Suppressor macrophage (primary cell): ENCODE measurements at places on chromosomes 3 and 15.
A peak's percentile ranks its signal among the peaks of the same experiment; 100 is the strongest.

GRCh38 chr15:84725001-84725491 lies 9.1 kb upstream of the SEC11A start:
- peak; percentile 84 for DNase-seq

DNA sequence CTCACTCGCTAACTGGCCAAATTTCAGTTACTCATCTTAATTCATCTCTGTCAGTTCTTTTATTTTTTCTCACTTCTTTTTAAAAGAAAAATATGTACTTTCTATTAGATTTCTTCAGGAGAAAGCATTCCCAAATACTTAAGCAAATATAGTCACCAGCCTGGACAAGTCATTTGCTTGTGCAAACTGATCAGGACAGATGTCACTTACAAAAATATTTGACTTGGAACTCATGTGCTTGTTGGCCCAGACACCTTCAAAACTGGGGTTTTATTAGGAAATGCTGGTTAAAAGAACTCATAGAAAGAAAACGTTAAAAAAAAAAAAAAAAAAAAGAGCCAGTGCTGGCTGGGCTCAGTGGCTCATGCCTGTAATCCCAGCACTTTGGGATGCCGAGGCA lies 31.3 kb upstream of the FOXP1 start:
- DNase-seq: no peak

- no peak for DNase-seq
These were observed 16.4 kb upstream of the FGD5 start for GRCh38 chr3:14802381-14802731.

DNA sequence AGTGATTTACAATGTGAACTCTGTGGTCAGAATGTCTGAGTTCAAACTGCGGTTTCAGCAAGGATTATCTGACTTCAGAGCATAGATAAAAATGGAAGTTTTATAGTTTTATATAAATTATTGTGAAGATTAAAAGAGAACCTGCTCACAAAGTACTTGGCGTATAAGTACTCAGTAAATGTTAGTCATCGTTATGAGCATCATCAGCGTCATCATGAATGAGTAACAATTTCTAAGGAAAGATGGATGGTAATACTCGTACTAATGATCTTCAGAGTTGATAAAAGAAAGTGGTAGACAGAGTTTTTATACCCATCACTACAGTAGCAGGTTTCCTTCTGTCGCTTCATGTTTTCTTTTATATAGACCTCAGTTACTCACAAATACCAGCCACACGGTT lies 341.8 kb downstream of the RAP2B start:
- no peak for DNase-seq

GRCh38 chr15:74130155-74130848 lies at the start of gene ISLR2:
TSS of gene ISLR2 (plus strand) at chr15:74130586. CDS start at chr15:74132755, 2,169 bp downstream.
- DNase-seq: no peak

DNA sequence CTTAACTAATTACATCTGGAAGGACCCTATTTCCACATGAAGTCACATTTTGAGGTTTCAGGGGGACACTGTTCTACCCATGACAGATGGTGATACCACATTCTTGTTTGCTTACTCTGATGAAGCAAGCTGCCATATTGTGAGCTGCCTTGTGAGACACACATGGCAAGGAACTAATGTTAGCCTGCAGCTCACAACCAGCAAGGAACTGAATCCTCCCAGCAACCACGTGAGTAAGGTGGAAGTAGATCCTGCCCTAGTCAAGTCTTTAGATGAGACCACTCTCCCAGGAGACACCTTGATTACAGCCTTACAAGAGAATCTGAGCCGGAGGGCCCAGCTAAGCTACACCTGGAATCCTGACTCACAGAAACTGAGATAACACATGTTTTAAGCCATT lies 160.1 kb downstream of the PDE8A start:
- DNase-seq: no peak
